RKO (cell line): ENCODE measurements at places on chromosomes 2 and 18.
A peak's percentile ranks its signal among the peaks of the same experiment; 100 is the strongest.

DNA sequence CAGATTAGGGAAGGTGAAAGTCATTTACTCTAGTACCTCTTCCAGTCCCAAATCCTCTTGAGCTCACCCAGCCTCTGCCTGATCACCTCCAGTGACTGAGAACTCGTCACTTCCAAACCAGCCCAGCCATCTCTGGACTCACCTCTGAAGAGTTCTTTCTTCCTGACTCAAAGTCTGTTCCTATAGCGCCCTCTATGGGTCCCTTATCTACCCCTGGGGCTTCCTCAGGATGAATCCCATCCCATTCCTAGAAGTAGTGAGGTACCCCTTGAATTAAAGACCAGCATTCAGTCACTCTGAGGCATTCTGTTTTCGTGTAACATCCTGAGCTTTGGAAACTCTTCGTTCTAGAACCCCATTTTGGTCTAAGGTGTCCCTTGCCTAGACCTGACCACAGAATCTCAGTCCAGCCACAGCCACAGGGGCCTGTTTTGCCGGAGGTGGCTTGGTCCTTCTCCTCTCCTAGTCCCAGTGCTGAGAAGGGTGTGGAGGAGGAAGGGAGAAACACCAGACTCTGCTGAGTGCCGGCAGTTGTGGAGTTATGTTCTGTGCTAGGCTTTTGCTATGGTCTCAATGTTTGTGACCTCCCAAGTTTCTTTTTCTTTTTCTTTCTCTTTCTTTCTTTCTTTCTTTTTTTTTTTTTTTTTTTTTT lies 32.7 kb downstream of the SIX3 start:
- DNase-seq = peak; percentile 68

DNA sequence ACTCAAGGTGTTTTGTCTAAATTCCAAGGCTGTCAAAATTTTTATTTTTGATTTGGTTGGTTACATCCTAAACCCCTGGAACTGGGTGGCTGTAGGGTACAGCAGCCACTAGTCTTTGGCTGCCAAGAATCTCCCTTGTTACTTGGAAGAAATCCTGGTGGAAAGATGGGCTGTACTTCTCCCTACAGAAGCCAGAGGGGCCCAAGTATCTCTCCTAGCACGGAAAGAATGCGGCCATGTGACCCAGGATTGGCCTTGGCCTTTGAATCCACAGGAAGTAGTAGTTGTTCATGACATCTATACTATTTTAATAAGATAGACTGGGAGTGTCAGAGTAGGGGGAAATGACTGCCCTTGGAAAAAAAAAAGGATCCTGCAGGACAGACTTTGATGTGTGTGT lies 54.4 kb upstream of the MYO3B start:
- DNase-seq = no peak

DNA sequence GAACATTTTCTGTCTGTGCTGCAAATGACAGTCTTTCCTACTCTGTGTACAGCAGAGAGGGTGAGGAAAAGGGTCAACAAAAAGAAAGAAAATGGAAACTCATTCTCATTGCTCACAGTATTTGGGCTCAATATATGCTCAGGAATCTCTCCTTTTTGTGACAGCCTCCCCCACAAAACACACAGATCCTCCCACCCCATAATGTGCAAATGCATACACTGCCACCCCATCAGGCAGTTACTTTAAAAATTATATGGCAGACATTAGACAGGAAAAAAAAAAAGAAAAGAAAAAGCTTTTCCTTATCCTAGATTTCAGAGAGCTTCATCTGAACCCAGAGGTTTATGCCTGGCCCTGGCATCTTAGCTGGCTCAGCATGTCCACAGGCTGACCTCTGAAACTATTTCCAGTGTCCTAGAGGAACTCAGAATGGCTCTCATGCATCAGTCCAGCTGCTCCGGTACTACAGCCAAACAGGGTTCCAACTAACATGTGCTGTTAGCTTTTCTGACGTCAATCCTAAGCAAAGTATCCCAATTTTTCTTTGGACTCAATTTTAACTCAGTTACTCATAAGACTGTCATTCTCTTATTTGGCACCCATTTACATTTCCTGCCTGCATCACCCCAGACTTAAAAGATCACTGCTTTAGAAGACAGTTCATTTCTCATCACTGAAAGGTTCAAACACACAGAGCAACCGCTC lies 105.9 kb downstream of the RBMS1 start:
- DNase-seq = peak; percentile 63

DNA sequence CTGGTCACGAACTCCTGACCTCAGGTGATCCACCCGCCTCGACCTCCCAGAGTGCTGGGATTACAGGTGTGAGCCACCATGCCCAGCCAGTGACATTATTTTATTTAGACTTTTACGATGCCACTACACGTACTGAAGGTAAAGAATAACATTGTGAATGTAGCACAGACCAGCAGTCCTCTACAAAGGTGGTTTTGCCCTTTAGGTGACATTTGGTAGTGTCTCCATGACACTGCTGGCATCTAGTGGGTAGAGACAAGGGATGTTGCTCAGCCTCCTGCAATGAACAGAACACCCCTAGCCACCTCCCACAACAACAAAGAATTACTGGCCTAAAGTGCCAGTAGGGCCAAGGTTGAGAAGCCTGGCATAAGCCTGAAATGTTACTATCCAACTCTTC lies 69.5 kb downstream of the MYOM1 start:
- no peak for DNase-seq

GRCh38 chr2:121992700-121993099 lies 237.2 kb downstream of the TSN start:
- DNase-seq = no peak

DNA sequence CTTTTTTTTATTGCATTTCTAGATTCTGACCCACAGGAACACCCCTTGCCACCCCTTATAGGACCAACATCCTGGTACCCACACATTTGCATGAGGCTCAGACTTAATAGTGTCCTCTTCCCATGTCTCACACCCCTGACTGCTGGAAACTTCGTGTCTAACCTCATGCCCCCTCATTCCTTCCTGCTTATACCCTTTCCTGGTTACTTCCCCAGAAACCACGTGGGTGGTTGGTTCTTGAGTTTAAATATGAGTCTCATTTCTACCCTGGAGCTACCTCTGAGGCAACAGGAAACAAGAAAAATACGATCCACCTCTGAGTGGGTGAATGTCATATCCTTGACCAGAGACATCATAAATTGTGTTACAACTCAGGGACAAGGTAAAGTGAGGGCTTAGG lies 1.6 kb downstream of the TNP1 start:
- no peak for DNase-seq

GRCh38 chr2:216098421-216099334 lies 10.5 kb upstream of the XRCC5 start:
- DNase-seq = no peak

DNA sequence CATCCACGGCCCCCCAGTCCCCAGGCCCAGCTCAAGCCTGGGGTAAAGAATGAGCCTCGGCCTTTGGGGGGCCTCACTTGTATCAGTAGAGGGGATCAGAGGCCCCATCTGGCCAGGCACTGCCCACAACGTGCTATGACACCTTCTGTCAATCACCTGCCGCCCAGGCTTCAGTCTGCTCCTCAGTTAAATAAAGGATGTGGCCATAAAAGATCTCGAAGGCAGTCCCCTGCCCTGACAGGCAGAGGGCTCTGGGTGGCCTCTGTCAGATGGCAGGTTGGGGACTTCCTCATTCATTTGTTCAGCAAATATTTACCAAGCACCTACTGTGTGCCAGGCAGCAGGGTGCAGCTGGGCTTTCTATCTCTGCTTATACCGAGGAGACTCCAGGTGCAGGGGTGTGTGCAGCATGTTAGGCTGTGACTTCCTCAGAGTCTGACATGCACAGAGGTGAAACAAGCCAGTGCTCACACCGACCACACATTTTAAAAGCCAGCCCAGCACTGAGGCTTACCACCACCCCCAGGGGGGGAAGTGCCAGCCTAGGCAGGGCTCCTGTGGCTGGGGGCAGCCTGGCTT lies 166.4 kb downstream of the GALNT1 start:
- DNase-seq = no peak

DNA sequence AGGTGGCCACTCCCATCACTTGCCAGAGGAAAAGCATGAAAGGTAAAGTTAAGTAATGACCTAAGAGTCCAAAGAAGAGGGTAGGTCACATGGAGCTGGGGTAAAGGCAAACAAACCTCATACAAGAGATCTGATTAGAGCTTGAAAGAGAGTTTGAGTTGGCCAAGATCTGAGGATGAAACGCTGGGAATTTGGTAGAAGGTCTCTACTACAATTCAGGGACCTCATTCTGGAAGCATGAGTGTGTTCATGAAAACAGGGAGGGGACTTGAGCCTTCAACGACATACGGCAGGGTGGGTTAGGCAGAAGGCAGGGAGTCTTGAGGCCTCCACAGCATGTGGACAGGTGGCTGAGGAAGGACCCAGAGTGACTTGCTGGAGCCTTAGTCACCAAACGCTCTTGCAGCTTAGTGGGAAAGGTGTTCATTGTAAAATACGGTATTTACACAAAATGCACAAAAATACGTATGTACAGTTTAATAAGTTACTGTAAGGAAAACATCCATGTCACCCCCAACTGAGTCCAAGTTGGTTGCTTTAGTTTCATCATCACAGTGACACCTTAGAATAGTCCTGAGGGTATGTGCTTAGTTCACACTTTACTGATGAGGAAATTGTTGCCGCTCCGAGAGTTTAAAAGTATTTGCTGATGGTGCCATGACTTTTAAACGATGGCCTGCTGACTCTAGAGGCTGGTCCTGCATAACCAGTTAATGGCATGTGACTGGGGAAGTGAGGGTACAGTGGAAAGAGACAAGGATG lies 5.0 kb upstream of the FARP2 start:
- no peak for DNase-seq
